ENCODE measurements at places on chromosomes 5 and 9.
A peak's percentile ranks its signal among the peaks of the same experiment; 100 is the strongest.

DNA sequence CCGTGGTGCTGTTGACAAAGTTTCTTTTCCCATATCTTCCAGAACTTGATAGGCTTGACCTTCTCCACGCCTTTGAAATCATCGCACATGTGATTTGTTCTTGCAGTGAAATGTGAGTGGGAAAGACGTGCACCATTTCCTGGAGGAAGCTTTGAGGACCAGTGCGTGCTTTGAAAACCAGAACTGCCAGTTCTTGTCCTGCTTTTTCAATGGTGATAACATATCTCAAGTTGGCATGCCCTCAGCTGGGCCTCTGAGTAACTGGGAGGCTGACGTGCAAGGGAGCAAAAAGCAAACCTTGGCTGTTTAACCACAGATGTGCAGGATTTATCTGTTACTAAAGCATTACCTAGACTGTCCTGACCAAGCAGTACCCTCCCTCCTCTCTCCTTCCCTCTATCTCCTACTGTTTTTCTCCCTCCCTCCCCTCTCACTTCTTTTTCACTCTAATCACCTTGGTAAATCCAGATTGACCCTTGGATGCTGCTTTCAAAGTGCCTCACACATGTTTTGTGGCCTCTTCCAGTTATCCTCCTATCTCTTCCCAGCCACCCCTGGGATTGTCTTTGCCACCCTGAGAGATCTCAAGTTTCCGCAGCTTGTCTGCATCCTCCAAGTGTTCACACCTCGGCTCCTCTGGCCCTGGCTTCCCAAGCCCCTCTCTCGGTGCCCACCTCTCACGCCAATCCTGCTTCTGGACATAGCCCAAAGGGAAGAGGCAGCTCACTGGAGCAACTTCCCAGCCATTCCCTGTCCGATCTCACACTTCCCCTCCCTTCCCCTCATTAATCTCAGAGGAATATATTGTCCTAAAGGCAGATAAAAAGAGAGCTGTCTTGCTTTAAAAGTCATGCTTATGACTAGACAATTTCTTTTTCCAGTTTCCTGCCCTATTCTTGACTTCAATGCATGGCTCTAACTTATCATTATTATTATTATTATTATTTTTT is 198.3 kb downstream of the ERCC6L2 start:
- no peak for DNase-seq

DNA sequence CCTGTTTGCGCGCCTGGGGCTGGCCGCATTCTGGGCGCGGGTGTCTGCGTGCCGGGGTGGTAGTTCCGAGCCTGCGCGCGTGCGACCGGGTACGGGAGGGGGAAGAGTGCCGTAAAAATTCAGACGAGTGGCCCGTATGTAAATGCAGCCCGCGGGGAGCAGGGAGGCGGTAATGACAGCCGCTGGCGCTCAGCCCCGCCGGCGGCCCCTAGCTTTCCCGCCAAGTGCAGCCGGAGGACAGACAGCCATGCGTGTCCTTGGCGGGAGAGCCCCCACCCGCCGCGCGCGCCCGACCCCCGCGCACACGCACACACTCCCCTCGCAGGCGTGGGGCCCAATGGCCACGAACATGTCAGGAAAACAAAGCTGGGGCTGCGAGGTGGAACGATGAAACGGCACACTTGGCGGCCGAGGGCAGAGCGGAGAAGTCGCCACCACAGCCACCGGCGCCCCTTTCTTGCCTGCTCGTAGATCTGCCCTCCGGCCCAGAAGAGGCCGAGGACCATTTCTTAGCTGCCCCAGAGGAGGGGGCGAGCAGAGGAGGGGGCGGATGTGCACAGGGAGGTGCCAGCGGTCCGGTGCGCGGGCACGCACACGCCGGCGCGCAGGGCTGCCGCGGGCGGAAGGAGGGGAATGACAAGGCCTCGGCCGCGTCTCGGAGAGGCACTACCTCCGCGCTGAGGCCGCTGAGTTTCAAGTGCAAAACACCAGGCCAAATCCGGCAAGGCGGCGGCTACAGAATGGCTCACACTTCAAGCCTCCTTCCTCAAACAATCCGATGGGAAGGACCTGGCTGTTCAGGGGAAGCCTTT is 208.4 kb downstream of the MEF2C start:
- DNase-seq = no peak

- DNase-seq = peak; percentile 43
Observed at GRCh38 chr9:84140535-84141101, 160.0 kb downstream of the RMI1 start.

DNA sequence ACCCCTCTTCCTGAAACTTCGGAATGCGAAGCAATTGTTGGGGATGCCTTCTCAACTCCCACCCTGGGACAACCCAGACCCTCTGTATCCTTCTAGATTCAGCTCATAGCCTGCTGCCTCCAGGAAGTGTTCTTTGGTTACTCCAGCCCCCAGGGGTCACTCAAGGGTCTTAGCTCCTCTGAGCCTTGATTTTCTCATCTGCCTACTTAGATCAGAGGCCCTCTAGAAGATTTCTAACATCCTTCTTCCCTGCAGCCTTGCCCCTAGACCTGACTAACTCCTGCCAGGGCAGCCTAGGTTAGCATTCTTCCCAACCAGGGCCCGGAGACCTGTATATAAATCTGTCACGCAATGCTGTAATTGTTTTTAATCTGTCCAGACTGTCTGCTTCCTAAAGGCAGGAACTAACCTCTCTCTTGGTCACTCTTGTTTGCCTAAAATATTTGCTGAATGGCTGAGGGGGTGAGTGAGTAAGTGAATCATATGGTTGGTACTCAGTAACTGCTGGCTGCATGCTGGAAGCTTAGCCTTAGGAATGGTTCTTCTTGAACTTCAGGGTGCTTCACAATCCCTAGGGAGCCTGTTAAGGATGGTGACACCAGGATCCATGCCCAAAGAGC is 8.2 kb downstream of the GALNT10 start:
- DNase-seq = peak; percentile 77

DNA sequence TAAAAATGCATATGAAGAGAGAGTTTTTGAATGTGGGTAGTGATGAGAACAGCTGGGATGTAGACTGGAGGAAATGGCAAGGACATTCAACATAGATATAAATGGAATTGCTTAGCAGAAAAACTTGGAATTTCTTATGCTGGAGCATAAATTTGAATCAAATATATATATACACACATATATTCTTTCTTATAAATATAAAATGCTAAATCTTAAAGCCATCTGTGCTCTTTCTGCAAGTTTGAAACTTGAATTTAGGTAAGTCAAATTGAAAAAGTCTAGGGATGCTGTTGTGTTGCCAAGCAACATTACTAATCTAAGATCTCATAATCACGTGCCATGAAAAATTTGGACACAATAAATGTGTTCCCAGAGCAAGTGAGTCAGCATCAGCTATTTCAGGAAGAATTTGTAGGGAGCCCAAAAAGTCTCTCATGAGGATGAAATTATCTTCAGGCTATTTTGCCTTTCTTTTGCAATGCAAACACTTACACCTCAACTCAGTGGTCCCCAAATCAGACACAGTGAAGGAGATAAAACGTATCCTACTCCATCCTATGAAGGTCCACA is 58.4 kb upstream of the ALDH1A1 start:
- peak; percentile 90 for DNase-seq

- DNase-seq = no peak
Observed at GRCh38 chr9:34665067-34665380, 2.6 kb upstream of the CCL27 start.

GRCh38 chr9:20658677-20659473 is 25.2 kb upstream of the FOCAD start:
- DNase-seq = no peak

- DNase-seq = no peak
Observed at GRCh38 chr9:120646948-120647347, 67.0 kb upstream of the CDK5RAP2 start.

- peak; percentile 94 for DNase-seq
Observed at GRCh38 chr5:172102913-172103626, 85.0 kb downstream of the STK10 start.

GRCh38 chr5:38681966-38682365 is 125.5 kb upstream of the LIFR start:
- DNase-seq = no peak

DNA sequence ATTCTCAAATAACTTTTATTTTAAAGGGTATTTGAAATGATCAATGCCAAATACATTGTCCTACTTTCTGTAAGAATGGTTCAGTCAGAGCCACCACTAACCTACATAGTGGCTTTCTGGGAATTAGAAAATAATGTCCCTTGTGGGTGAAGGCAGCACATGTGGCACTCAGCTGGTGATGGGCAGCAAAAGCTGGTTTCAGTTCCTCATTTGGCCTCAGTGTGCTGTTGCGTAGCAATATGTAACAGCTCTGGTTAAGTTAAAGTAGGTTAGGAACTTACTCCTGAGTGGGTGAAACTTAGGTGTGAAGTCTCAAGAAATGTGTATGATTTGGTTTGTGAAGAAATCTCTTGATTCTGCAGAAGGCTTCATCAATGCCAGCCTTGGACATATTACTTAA is 99.6 kb upstream of the SPEF2 start:
- no peak for DNase-seq

DNA sequence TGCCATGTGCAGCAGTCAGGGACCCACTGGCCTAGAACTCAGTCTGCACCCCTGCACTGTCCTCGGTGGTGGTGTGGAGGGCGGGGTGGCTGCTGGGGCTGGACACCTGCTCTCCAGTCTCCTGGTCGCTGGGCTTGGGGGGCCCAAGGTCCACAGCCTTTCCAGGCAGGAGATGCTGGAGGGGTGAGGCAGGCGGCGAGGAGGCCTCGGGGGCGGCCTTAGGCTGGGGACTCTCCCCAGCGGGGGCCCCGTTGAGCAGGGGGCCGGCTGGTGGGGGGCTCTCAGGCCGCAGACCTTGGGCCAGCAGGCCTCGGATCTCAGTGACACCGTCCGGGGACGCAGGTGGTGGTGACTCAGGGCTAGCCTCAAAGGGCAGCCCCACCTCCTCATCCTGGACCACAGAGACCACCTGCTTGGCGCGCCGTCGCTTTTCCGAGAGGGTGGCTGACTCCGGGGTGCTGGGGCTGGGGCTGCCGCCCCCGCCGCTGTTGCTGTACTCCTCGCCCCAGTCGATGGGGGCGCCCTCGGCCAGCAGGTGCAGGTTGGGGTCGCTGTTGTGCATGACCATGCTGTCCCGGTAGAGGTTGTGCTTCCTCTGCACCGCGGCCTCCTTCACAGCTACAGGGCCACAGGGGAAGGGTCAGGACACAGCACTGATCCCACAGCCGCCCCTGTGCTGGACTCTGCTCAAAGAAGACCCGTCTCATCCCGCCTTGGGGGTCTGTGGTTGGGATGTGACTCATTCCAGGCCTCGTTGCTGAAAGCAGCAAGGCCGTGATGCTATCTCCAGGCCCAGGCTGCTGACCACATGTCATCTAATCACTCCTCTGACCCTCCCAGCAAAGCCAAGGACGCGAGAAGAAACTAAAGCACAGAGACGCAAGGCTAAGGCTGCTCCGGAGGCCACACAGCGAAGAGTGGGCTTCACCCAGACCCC is 55.8 kb downstream of the LRSAM1 start:
- DNase-seq = no peak

DNA sequence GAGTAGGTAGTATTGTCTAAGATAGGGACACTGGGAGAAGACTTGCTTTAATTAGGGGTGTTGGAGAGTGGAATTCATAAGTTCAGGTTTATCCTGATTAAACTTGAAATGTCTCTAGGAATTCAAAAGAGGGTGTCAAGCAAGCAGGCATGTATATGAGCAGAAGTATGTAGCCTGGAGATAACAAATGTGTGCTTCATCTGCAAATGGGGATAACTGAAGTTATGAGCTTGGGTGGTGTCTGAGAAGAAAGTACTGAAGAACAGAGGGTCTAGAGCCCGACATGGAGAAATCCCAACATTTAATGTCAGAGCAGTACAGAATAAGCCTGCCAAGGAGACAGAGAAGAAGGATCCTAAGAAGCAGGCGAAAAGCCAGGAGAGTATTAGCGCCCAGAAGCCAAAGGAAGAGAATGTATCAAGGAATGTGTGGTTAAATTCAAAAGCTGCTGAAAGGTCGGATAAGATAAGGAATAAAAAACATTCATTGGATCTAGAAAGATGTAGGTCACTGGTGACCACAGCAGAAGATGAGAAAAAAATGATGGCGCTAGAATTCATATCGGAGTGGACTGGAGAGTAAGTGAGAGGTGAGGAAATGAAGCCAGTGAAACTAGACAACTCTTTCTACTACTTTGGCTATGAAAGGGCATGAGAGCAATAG is 401.5 kb upstream of the PIK3R1 start:
- DNase-seq = no peak

DNA sequence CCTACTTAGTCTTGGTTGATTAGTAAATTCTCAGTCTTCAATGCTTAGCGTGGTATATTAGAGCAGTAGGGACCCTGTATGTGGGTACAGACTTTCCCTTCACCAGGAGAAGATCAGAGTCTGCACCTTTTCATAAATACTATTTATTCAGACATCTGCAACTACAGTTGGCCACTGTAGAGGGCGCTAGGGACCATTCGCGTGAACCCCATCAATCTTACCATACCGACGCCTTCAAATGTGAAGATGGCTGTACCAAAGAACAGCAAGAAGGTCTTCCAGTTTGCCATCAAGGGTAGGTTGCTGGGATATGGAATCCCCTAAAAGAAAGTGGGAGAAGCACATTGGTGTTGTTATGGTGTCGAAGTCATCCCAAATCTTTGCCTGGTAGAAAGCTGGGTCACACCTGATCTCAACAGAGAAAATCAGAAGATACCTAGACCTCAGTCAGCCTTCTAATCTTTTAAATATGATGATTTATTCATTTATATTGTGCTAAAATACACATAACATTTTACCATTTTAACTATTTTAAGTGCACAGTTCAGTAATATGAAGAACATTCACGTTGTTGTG is 19.1 kb downstream of the SLC36A3 start:
- no peak for DNase-seq

DNA sequence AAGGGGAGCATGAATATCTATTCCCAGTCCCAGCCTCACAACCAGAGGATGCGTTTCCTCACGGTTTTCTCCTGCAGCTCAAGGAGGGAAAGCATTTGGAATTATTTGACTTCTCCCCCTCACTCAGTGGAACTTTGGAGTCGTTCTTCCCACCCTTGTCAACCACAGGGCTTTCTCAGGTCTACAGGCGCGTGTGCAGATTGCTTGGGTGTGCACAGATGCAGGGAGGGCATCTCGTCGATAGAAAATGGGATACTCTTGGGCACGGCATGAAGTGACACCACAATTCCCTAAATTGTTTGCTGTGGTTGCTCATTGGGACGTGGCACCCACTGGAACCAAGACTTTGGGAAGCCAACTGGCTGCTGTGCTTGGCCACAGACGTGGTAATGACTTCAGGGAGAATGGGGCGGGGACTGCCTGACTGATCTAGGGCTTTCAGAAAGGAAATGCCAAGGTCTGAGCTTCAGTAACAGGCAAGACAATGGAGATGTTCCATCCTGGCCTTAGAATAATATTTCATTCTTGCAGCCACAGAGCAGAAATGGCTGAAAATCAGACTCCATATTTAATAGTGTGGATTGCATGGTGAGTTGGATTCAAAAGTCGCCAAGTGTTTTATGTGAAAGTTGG is 12.2 kb upstream of the OBP2B start:
- DNase-seq = no peak

DNA sequence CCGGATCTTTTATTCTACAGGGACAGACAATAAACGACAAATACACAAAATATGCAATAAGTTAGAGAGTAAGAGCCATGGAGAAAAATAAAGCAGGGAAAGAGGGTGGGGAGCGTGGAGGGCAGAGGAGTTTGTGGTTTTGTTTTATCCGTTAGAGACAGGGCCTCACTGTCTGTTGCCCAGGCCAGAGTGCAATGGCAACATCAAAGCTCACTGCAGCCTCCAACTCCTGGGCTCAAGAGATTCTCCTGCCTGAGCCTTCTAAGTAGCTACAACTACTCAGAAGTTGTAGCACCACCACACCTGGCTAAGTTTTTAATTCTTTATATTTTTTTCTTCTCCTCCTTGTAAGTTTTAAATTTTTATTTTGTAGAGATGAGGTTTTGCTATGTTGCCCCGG is 54.5 kb upstream of the CTNNA1 start:
- DNase-seq = no peak

GRCh38 chr9:89374176-89374575 is 55.9 kb downstream of the SECISBP2 start:
- DNase-seq = no peak
